Activated T-helper 1 cell treated with anti-CD3 and anti-CD28 coated beads, Interleukin-12 subunit alpha, Interleukin-12 subunit beta, Interleukin-2, Interleukin-4 antibody, amounts not matched to agents 30 ng/mL and 10 ng/mL and 1 ng/mL, durations not matched to agents 14 hours and 24 hours and 36 hours (primary cell): ENCODE measurements at places on chromosomes 16 and 17. TPM values are rescaled to one million over a fixed set of nuclear protein-coding genes. Genes with fewer than 3 reads are reported as not detected.

DNA sequence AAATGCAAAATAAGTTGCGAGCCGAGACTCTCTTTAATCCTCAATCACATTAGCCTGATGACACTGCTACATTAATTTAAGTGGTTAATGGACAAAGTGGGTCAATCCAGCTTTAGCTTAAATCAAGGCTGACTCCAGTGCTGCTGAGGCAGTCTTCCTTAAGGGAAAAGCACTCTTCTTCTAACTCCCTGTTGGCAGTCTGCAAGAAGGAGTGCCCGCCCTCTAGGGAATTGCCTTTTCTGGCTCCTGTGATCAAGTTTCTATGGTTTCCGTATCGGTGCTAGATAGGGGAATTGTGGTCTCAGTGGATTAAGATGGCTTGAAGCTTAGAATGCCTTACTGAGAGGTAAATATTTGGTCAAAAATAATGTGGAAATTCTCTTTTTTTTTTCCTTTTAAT is 41.0 kb downstream of the HS3ST3B1 start:
- no peak for DNase-seq

TNFSF13 gene
- total RNA-seq: 2.2 and 3.3 TPM in 2 replicates

DNA sequence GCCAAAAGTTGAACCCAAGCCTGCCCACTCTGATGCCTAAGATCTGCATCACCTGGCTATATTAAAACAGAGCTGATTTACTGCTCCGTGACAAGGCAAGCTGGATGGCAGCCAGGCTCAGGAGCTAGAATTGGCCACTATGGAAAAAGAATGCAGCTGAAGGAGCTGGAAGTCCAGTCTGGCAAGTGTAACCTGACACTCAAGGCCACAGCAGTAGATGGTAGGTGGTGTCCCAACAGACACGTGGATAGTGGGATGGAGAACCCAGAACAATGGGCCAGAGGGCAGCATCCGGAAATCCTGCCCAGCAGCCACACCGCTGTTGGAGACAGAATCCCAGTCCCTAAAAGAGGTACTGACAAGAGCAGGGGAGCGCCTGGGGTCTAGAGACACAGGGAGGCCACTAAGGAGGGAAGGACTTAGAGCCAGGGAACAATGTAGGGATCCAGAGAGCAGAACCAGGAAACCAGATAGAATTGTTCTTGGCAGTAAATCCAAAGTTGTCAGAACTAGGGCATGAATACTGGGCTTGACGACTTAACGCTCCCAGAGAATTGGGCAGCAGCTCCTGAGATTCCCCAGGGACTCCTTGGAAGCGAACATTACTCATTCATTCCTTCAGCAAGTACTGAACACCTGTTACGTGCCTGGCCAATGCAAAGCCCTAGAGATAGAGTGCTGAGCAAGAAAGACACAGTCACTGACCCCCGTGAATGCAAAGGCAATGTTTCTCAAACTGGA is 85.7 kb downstream of the CDYL2 start:
- DNase-seq: no peak

- DNase-seq: no peak
These were observed 298.1 kb downstream of the CEP112 start for GRCh38 chr17:65893692-65894279.

GRCh38 chr16:86558355-86559193 is 3.5 kb upstream of the MTHFSD start:
- no peak for DNase-seq

- DNase-seq: no peak
These were observed 2.0 kb downstream of the HOXB8 start for GRCh38 chr17:48612854-48613691.

GRCh38 chr17:75695830-75696271 is 25.4 kb upstream of the ITGB4 start:
- DNase-seq: no peak

MYH2 gene
- total RNA-seq: not detected in 2 replicates

CRYBA1 gene
- not detected in 2 replicates for total RNA-seq

DNA sequence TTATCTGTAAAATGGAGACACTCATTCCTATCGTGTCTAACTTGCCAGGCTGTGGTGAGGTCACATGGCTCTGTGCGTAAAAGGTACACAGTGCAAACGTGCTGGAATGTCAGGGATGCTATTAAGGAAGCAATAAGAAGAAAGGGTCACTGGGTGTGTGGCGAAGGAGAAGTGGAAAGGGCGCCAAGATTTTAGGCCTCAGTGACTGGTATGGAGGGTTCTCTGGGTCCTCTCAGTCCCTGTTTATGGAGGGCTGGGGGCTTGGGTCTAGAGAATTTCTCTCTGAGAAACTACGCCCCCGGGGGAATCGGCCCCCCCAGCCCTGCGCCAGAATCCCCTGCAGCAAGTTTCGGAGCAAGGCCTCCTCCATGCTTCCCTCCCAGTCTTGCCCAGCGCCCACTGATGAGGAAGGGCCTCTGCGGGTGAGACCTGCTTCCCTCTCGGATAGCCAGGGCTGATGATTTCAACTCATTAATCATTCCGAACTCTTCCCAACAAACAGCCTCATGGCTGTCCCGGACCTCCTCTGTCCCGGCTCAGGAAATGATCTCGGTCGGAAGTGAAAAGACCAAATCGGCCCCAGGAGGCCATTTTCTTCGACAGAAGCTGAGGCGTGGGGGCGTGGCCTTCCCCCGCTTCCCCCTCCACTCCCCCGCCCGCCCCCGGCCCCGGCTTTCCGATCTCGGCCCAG is 1.2 kb upstream of the HEXIM1 start:
- no peak for DNase-seq

GRCh38 chr17:3536716-3537115 is 20.9 kb downstream of the TRPV3 start:
- DNase-seq: no peak

- DNase-seq: peak; percentile 41
These were observed 50.5 kb downstream of the IKZF3 start for GRCh38 chr17:39813631-39814030.

MPP2 gene
- total RNA-seq: 0.91 and 1.4 TPM in 2 replicates

GRCh38 chr17:78324391-78325075 is 35.3 kb downstream of the SOCS3 start:
- DNase-seq: no peak

NBR1 gene
- total RNA-seq: 53.4 and 56.1 TPM in 2 replicates

DNA sequence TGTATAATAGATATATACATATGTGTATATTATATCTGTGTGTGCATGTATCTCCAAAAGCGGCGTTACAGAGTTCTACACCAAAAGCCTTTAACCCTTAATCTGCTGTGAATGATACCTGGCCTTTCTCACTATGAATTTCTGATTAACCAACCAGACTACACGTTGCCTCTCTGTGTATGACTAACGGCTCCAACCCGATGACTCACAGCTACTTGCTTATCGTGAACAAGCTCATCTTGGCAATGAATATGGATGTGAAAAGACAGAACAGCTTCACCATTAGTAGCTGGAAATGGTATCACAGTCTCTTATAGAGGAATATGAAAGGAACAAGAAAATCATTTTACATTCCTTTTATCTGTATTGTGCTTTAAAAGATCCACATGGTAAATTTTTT is 23.8 kb upstream of the ARHGAP44 start:
- no peak for DNase-seq

CCL4 gene
- total RNA-seq: 1,230 and 1,243 TPM in 2 replicates

PRR35 gene
- total RNA-seq: not detected in 2 replicates

GRCh38 chr17:63701868-63702720 is 2.2 kb upstream of the LIMD2 start:
- peak; percentile 70 for DNase-seq

PLA2G15 gene
- total RNA-seq: 8.6 and 8.8 TPM in 2 replicates

DNA sequence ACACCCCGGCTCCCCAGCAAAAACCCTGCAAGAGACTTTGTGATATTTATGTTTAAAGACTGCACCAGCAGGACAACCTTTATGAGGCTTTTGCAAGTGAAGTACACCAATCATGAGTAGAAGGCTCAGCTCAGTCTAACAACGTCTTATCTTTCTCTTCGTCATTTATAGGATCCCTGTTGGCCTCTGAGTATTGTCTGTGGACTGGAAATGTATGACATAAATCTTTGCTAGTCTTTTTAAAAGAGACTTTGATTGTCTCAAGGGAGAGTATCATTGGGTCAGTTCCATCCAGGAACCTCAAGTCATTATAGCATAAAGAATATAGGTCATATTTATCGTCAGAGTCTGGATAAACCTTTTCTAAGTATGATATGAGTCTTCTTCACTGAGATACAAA is 505.0 kb upstream of the SOX9 start:
- no peak for DNase-seq

SCARF1 gene
- 7.3 and 9.3 TPM in 2 replicates for total RNA-seq

- no peak for DNase-seq
These were observed 26.4 kb upstream of the ARL4D start for GRCh38 chr17:43372273-43372911.

DRC7 gene
- total RNA-seq: not detected in 2 replicates

- DNase-seq: no peak
These were observed 78.1 kb downstream of the SEC14L1 start for GRCh38 chr17:77218902-77219301.

GRCh38 chr17:39627712-39628516 is 1.2 kb downstream of the PPP1R1B start:
- no peak for DNase-seq

DNA sequence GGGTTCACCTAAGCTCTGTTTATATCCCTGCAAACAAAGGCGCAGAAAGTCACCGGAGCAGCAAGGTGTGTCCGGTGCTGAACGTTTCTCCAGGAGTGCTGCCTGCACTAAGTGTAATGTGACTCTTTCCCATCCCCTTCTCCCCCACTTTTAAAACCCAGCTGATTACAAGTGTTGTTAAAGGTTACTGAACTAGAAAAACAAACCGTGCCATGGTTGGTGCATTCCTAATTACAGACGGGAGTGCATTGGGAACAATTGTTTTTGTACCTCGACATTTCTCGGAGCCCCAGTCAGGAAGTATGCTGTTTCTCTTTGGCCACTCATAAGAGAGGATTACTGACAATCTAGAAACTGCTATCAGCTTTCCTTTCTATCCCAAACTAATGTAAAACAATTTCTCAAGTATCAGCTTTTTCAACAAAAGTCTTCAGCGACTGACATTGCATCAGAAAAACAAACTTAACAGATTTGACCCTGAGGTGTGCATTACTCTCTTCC is 441.0 kb upstream of the SALL1 start:
- DNase-seq: no peak

GP1BA gene
- total RNA-seq: not detected in 2 replicates

DNA sequence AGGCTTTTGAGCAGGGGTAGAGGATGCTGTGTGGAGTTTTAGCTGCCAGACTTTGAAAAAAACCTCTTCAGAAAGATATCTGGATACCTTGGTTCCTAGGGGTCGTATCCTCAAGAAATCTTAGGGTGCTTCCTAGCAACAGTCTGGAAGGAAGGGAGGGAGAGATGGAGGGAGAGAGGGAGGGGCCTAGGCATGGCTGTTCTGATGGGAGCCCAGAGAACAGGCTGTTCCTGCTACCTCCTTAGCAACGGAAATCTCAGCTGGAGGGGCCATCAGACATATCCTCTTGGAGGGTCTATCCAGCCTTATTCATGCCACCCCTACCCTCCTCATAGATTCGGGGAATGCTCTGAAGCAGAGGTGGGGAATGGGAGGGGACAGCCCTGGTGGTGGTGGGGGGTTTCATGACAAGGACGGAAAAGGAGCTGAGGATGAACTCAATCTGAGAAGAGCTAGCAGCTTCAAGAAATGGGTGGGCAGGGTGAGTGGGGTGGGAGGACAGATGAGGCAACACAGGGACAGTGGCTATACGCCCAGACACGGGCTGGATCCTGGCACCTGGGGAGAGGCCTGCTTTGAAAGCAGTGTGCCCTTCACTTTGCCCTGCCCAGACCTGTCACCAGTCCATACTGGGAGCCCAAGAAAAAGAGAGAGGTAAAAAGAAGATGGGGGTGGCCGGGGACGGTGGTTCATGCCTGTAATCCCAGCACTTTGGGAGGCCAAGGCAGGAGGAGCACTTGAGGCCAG is 2.9 kb upstream of the THRA start:
- no peak for DNase-seq

GRCh38 chr16:2086812-2087747 is 39.3 kb downstream of the TSC2 start:
- DNase-seq: no peak

PNMT gene
- not detected in 2 replicates for total RNA-seq

- DNase-seq: no peak
These were observed 9.2 kb downstream of the RND2 start for GRCh38 chr17:43033948-43034881.

- DNase-seq: no peak
These were observed 306.3 kb upstream of the HSBP1 start for GRCh38 chr16:83501481-83501880.

KRT10 gene
- 27.2 and 28.0 TPM in 2 replicates for total RNA-seq

DNA sequence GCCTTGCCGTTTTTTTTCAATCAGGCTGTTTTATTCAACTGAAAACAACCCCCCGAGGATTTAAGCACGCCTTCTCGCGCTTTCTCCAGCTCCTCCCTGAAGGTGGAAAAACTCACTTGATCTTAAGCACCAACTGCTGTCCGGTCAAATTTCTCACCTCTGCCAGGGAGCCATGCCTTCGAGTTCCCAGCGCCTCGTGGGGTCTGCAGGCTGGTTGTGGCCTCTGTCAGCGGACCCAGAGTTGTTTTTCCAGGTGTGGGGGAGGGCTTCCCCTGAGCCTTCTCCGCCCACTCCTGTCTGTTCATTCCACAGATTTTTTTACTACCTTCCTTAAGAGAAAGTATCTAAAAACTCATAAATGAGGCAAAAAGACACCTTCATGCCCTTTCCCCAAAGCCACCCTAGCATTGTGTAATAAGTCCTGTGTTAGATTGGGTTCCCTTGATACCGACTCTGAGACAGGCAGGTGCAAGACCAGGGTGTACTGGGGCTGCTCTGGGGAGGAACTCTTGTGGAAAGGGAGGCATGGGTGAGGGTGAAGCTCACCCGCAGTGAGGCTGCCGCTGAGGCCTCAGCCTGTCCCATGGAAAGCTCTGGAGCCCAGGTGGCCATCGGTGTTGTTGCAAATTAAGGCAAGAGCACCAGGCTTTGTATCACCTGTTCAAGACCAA is 101.6 kb downstream of the AXIN2 start:
- DNase-seq: no peak

DNA sequence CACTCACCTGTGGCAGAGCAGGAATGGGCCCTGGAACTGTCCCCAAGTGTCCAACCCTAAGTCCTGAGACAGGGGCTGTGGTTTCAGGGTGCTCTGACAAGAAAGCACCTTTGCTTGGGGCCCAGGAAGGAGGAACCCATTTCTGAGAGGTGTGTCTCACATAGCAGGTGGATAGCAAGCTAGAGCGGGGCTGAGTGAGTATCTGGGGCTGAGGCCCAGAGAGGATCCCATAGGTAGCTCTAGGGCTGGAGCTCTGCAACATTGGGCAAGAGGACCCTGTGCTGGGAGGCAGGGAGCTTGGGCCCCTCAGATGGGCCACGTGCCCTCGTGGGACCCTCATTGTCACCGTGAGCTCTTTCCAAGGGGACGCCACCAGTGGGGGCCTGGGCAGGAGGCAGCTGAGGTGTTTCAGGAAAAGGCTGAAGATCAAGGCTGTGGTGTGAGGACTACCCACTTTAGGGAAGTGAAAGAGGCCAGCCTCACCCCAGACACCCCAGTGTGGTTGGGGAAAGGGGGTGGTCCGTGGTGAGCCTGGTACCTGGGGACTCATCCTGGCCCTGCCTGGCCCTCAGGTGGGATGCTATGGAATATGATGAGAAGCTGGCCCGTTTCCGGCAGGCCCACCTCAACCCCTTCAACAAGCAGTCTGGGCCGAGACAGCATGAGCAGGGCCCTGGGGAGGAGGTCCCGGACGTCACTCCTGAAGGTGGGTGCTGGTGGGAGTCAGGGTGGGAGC is 5.3 kb downstream of the DEF8 start:
- no peak for DNase-seq
